AML-193 (cell line): ENCODE measurements at places on chromosomes 2 and 18.
A peak's percentile ranks its signal among the peaks of the same experiment; 100 is the strongest.

DNA sequence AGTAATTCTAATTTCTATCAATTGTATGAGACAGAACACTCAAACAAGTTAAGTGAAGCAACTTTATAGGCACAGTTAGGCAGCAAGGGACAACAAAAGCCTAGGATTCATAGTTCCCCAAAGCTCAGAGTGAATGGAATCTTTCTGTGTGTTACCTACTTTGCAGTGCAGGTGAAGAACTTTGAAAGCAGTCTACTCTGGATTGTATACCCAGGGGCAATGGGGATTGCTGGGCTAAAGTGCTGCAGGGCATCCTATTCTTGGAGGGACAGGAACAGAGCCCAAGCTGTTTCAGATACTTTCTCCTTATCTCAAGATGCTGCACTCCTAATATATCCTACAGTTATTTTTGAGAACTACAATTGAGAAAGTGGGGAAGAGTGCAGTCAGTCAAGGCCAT lies 207.6 kb downstream of the PLCL1 start:
- DNase-seq, result no peak

DNA sequence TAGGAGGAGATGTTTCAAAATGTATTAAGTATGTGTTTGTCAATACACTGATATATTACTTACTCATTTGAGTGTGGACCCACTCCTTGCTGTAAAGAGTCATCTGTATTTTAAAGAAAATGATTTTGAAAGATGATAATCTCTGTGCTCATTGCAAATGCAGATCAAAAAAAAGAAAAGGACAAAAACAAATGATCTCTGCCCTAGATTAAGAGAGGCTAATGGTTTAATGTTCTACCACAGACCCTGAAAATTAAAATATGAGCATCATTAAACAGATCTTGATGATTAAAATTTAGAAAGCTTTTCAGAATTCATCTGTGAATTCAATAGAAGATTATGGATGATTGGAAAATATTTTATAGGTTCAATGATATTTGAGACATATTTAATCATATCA lies 136.5 kb downstream of the CNTNAP5 start:
- no peak for DNase-seq

GRCh38 chr2:39525636-39526412 lies 88.7 kb upstream of the MAP4K3 start:
- no peak for DNase-seq

GRCh38 chr18:2589345-2590068 lies 18.1 kb downstream of the NDC80 start:
- no peak for DNase-seq

GRCh38 chr2:37713258-37713700 lies 41.8 kb upstream of the CDC42EP3 start:
- DNase-seq, result no peak

- no peak for DNase-seq
These were observed 25.7 kb downstream of the RAB10 start for GRCh38 chr2:26059542-26059941.

GRCh38 chr2:105103481-105103880 lies 65.6 kb downstream of the MRPS9 start:
- no peak for DNase-seq

GRCh38 chr2:81437456-81438000 lies 1133.0 kb upstream of the LRRTM1 start:
- DNase-seq, result no peak

GRCh38 chr18:77676910-77677309 lies 427.3 kb downstream of the GALR1 start:
- no peak for DNase-seq

DNA sequence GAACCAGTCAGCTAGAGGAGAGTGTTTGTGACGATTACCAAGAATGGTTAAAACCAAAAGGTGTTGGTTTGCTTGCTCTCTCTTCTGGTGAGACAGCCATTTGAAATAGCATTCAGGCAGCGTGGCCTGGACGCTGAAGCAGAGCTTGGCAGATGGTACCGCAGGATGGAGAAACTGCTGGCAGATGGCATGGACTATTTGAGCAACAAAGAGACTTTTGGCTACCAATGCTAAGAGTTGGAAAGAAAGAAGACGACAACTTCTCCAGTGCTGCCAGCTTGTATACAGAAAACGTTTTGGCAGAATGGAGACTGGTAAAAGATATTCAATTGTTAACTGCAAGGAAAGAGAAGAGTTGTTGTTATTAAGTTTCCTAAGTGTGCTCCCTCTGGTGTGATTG lies 315.0 kb downstream of the PARD3B start:
- DNase-seq, result no peak

GRCh38 chr2:241855888-241856422 lies 2.7 kb downstream of the PDCD1 start:
- DNase-seq, result no peak

DNA sequence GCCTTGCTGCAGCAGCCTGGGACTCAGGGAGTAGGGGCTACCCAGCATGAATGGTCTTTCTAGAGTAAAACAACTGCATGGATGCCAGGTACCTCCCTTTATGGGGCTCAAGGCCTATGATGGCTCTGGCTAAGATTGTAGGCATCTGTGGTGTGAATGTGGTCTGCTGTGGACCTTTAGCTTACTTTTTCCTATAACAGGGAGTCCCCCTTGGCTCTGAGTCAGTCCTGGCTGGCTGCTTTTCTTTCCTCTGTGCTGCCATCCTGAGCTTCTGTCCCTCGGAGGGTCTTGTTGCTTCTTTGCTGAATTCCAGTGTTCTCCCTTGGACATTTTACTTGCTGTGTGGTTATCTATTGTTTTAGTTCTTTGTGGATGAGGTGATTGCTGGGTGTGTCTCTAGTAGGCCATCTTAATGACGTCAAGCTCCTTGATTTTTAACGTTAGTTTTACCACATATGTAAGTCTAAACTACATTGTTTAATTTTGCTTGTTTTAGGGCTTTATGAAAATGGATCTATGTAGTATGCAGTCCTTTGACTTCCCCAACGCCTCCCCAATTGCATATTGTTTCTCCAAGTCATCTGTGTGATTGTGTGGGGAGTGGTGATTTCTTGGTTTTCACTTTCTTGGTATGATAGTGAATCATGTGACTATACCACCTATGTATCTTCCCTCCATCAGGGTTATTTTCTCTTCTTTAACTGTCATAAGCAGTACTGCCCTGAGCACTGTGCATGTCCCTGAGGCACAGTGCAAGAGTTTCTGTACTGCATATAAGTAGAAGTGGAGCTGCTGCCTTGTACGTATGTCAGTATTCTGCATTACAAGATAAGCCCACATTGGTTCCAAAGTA lies 92.4 kb downstream of the NCK2 start:
- DNase-seq, result no peak

GRCh38 chr2:237649541-237650454 lies 22.4 kb downstream of the LRRFIP1 start:
- no peak for DNase-seq

DNA sequence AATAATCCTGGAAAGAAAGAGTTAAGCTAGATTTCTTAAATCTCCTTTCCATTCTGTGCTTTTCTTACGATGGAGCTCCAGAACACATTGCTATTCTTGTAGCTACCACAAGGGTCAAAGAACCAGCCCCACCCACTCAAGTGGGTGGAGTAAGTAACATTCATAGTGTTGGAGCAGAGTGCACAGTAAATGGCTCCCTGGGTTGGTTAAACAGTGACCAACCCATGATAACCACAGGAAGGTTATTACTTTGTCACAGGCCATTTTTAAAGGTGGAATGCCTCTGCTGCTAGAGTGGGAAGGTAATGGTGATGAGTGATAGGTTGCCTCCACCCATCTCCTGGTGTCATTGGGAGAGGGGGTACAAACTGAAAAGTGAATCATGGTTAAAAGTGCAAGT lies 13.9 kb downstream of the ARPC2 start:
- no peak for DNase-seq

DNA sequence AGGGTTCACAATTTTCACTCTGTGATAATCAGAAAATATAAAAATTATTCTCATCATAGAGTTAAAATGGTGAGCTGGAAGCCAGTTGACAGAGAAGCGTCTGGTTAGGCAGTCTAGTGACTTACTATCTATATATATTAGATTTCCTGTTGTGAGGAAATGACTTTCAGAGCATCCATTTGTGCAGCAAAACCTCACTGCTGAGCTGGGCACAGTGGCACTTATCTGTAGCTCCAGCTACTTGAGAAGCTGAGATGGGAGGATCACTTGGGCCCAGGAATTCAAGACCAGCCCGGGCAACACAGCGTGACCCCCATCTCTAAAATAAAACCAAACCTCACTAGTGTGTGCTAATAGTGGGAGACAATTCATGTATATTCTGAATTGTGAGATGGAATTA lies 7.2 kb upstream of the KIAA2012 start:
- DNase-seq, result no peak

DNA sequence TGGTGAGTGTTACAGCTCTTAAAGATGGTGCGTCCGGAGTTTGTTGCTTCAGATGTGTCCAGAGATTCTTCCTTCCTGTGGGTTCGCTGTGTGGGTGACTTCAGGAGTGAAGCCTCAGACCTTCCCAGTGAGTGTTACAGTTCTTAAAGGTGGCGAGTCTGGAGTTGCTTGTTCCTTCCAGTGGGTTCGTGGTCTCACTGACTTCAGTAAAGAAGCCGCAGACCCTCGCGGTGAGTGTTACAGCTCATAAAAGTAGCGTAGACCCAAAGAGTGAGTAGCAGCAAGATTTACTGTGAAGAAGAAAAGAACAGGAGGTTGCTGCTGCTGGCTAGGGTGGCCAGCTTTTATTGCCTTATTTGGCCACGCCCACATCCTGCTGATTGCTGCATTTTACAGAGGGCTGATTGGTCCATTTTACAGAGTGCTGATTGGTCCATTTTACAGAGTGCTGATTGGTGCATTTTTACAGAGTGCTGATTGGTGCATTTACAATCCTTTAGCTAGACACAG lies 34.0 kb upstream of the SPTBN1 start:
- peak; percentile 47 for DNase-seq

- peak; percentile 43 for DNase-seq
These were observed 191.0 kb upstream of the LHCGR start for GRCh38 chr2:48946449-48947048.

GRCh38 chr2:11740723-11741122 lies 5.7 kb upstream of the LPIN1 start:
- DNase-seq, result no peak
